ENCODE measurements at places on chromosomes 3 and 15.

DNA sequence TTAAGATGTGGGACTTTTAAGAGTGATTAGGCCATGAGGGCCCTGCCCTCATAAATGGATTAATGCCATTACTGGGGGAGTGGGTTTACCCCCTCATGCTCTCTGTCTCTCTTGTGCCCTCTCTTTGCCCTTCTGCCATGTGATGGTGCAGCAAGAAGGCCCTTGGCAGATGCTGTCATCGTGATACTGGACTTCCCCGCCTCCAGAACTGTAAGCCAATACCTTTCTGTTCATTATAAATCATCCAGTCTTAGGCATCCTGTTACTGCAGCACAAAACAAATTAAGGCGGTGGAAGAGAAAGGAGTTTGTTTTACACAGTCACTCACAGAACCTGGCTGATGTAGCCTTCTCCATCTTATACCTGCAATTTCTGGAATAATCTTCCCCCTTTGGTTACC, 360.3 kb upstream of the TBL1XR1 start:
- no peak for DNase-seq

GRCh38 chr3:98529856-98530459, 1.8 kb upstream of the GPR15 start:
- DNase-seq: no peak

DNA sequence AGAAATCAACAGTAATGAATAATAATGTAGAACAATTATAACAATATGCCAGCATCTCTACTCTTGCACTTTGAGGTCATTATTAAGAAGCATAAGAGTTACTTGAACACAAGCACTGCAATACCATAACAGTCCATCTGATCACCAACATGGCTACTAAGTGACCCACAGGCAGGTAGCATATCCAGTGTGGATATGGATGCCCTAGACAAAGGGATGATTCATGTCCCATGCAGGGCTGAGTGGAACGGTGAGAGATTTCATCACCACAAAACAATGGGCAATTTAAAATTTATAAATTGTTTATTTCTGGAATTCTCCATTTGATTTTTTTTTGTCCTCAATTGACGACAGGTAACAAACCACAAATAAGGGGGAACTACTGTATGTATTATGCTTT, 107.7 kb upstream of the TSC22D2 start:
- no peak for DNase-seq

- no peak for DNase-seq
Observed at GRCh38 chr3:58020783-58021071, 12.5 kb downstream of the FLNB start.

- DNase-seq: no peak
Observed at GRCh38 chr15:65918357-65918920, 49.1 kb downstream of the RAB11A start.

- no peak for DNase-seq
Observed at GRCh38 chr3:177499779-177500423, 302.6 kb upstream of the TBL1XR1 start.

- DNase-seq: no peak
Observed at GRCh38 chr15:81789403-81789802, 256.4 kb downstream of the MEX3B start.

DNA sequence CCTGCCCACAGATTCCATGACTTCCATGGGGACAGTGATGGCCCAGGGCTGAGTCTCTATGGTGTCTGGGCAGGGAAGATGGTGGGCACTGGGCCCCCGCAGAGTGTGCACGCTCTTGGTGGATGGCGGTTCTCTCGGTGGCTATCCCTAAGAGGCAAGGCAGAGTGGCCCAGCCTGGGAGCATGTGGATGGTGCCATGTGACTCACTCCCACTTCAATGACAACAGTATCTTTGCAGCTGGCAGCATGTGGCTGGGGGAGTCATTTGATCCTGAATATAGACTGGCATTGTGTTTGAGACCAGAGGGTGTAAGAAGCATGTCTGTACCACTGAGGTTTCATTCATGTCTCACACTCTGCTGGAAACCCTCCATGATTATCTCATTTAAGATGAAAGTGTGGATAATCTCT, 101.2 kb downstream of the CORO2B start:
- DNase-seq: no peak

DNA sequence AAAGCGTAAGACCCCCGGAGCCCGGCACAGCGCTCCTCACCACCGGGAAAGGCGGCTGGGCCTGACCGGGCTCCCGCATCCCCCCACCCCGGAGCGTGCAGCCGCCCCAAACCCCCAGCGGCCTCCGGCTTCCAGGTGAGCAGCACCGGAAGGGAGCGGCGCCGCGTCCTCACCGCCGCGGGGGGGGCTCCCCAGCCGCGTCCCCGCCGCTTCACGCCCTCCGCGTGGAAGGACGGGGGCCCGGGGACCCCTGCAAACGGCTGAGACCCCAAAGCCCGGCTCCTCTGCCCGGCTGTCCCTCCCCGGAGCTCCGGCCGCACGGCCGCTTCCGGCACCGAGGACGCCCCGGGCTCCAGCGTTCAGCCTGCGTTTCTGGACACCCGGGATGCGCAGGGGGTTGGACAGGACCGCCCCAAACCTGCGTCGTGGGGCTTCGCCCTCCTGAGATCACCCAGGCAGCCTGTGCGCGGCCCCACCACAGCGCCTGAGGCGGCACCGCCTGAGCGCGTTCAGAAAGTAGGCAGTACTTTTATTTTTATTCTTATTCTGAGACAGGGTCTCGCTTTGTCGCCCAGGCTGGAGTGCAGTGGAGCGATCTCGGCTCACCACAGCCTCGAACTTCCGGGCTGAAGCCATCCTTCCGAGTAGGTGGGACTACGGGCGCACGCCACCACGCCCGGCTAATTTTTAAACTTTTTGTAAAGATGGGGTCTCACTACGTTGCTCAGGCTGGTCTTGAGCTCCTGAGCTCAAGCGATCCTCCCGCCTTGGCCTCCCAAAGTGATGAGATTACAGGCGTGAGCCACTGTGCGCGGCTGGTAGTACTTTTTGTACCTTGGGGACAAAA, 51.6 kb upstream of the BLM start:
- DNase-seq: peak; percentile 26

GRCh38 chr3:65342084-65342683, 654.4 kb upstream of the ADAMTS9 start:
- DNase-seq: no peak

GRCh38 chr3:197611255-197611654, 55.5 kb upstream of the BDH1 start:
- DNase-seq: no peak

DNA sequence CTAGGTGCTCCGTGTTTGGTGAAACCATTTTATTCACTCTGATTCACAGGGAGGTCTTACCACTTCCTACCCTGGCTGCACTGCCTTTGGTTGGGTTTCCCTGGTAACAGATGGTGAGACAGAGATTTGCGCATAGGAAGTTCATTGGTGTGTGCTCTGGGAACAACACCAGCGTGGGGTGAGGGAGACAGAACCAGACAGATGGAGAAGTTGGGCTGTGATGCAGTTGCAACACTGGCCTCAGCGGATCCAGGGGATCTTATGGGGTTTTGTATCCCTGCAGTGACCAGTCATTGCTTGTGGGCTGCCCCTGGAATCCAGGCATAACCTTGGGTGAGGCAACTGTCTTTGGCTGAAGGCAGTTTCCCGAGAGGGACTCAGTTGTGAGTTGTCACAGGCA, 12.5 kb upstream of the IL16 start:
- no peak for DNase-seq

DNA sequence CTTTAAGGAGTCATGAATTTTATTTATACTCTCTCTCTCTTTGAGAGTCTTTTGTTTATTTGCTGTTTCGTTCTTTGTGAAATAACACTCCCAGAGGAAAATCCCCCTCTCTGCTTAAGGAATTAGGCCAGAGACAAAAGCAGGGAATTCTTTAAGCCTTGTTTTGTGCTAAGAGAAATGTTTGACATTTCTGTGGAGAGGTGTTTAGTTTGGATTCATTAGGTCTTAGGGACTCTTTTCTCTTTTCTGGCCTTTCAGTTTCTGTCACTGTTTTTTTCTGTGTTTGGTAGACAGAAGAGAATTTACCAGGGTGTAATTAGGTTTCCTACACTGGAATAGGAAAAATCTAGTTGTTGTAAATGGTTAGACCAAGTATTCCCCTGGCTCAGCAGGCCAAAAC, 241.8 kb upstream of the NR2F2 start:
- no peak for DNase-seq

- no peak for DNase-seq
Observed at GRCh38 chr3:11660242-11660641, 16.5 kb upstream of the VGLL4 start.

DNA sequence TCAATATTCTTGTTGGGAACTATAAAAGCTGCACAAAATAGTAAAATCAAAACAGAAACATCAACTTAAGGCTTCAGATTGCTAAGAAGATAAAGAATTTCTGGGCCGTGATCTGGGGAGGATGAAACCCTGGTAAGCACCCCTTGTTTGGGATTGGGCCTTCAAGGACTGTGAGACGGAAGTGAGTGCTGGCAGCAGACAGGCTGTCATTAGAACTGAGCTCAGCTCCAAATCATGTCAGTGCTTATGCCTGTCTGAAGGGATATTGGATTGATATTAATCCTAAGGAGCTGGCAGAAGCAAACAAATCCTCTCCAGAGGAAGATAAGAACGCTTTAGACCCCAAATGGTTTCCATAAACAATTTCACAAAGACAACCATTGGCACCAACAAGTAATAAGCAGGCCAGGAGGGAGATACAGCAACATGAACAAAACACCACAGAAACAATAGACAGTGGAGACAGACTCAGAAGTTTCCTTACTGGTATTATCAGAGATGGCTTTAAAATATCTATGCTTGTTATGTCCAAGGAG, 72.6 kb upstream of the CTXND1 start:
- no peak for DNase-seq

DNA sequence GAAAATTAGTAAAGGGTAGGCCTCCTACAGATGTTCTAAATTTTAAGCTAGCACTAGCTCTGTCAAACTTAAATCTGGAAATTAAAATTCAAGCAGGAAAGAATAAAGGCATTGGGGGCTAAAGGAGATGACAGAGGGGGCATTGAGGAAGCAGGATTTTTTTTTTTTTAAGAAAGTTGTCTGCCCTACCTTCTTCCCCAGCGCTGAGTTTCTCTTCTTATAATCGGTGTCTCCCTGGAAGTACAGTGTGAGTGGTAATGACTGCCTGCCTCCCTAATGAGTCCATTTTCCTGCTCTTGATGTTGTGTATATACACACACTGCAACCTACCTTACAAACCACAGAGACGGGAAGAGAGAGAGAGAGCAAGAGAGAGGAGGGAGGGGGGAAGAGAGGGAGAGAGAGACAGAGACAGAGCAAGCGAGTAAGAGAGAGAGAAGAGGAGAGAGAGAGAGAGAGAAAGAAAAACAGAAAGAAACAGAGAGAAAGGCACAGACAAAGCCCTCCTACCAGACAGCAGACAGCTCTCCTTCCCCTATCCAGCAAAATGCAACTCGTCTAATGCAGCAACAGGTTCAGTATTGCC, 47.0 kb downstream of the ZBTB20 start:
- DNase-seq: peak; percentile 77

DNA sequence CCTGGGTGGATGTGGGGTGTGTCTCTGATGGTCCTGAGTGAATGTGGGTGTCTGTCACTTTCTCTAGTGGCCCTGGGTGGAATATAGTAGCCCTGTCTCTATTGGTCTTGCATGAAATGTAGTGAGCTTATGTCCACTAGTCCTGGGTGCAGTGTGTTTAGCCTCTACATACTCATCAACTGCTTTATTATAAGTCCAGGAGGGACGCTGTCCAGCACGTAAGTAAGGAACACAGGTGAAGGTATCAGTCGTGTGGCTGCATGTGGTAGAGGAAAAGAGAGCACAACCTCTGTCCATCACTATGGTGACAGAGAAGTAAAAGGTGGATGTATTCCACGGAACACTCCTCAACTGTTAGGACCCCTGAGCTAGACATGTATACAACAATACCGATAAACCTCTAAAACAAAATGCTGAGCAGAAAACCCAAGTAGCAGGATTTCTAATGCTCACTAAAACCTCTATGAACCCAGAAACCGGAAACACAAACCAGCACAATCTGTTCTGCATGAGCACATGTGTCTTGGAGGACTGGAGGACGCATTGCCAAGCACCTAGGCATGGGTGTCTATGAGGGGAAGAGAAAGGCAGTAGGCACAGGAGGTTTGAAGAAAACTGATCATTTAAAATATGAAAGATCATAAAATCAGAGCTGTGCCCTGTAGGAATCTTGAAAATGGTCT, 11.0 kb downstream of the LTF start:
- DNase-seq: no peak

- DNase-seq: no peak
Observed at GRCh38 chr3:188194332-188194731, 40.4 kb downstream of the LPP start.

GRCh38 chr3:119598410-119599098, 869 bp downstream of the PLA1A start:
- no peak for DNase-seq

DNA sequence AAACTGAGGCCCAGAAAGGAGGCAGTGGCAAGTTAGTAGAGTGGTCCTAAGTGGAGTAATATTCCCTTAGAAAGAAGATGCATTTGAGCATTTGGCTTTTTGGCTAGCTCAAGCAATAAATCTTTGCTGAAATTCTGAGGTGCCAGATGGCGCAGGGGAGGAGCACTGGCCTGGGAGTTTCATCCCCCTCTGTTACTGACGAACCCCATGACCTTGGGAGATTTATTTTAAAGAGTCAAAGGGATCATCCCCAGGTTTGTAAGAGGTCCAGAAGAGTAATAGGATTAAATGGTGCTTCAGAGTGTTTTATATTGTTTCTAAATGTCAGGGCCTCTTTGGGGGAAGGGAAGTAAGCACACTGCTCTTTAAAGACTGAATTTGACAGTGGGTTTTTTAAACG, 85.1 kb upstream of the PIAS1 start:
- DNase-seq: no peak

DNA sequence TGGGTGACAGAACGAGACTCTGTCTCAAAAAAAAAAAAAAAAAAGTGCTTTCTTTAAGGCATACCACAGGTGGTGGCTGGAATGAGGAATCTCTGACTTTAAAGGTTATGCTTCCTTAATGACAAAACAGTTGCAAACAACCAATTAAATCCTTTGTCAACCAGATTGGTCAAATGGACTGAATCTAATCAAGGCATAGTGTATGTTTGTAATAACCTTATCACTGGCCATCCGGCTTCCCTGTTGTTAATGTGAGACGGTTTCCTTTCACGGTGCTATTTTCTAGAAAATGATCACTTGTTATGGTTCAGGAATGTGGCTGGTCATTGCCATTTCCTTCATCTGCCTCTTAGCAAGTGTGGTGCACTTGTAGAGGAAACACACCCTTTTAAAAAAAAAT, 75.9 kb downstream of the FLNB start:
- DNase-seq: no peak

DNA sequence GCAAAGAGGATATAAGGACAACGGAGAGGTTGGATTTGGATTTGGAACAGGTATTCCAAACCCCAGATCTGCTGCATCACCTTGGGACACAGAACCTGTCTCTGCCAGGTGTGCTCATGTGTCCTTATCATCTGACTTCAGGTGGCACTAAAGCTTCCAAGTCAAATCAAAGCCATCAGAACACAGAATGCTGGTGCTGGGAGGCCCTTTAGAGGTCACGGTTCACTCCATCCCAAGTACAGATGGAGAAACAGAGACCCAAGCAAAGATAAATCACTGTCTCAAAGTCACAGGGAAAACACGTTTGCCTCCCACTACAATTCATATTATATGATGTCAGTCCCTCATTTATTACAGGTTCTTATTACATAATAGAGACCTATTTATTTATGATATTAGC, 72.8 kb downstream of the HES1 start:
- no peak for DNase-seq

GRCh38 chr3:64872345-64872744, 184.5 kb upstream of the ADAMTS9 start:
- no peak for DNase-seq

GRCh38 chr3:132756108-132756650, 34.0 kb upstream of the NPHP3 start:
- no peak for DNase-seq
